ENCODE measurements at places on chromosomes 7 and 10.

GRCh38 chr10:127041552-127041951 lies 136.3 kb downstream of the DOCK1 start:
- DNase-seq: no peak

GRCh38 chr10:132544744-132545658 lies 7.4 kb downstream of the INPP5A start:
- DNase-seq: no peak

DNA sequence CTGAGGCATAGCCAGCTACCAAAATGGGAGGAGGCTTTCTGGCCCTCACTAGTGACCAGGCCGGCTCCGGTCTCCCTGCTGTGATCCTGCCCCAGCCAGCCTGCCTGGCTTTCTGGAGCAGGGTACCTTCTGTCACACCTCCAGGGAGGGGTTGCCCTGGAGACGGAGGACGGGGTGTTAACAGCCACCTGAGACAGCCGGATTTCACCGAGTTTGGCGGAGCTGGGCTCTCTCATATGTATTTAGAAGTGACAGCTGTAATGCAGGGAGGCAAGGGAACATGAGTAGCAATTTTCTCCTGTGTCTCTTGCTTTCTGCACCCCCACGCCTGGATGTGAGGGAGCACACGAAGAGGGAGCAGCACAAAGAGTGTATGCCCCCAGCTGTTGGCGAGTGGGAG lies 473.3 kb downstream of the PLXNA4 start:
- DNase-seq: no peak

- DNase-seq: no peak
These were observed 179.5 kb upstream of the YAE1 start for GRCh38 chr7:39386718-39387117.

DNA sequence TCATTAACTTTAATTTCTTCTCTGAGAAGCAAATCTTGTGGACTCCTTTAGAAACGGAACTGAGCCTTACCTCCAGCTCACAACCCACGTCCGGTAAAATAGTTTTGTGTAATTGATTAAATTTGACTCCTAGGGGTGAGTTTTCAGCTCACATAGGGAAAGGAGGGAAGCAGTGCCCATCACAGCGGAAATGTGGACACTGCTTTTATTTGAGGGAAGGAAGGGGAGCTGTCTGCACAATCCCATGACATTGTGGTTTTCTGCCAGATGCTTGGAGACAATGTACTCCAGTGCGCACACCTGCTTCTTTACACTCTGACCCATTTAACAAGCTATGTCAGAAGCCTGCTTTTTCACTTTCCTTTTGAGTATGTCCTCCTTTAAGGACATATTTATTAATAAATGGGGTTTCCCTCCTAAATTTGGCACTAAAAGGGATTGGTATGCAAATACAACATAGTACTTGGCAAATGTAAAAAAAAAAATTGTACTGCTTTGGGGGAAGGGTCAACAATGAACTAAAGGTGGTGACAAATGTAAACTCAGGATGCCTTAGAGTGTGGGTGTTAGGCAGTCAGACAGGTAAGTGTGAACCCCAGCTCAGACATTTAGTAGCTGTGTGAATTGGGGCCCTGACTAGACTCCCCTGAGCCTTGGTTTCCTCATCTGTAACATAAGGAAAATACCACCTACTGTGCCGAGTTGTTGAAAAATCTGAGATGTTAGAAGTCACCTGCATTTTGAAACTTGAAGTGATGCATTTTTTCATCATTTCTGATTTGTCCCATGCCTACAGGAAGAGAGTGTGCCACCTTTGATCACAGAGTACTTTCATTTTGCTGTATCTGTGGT lies 90.2 kb upstream of the KLF6 start:
- DNase-seq: no peak

GRCh38 chr7:6167587-6168476 lies 104.6 kb downstream of the CYTH3 start:
- no peak for DNase-seq

DNA sequence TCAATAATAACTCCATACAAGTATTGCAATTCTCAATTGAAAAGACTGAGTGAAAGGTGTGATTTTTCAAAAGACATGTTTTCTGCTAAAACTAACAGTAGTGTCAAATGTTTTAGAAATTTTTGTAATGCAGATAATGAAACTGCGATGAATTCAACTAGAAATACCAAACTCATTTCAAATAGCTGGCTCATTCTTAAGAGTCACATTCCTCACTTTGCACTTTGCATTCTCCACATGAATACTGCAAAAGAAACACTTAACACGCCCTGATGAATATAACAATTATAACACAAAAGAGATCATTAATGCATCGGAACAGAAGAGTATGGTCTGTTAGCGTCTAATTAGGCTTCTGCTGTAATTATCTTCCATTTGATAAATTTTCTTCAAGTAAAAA lies 15.5 kb upstream of the TSPAN12 start:
- no peak for DNase-seq

DNA sequence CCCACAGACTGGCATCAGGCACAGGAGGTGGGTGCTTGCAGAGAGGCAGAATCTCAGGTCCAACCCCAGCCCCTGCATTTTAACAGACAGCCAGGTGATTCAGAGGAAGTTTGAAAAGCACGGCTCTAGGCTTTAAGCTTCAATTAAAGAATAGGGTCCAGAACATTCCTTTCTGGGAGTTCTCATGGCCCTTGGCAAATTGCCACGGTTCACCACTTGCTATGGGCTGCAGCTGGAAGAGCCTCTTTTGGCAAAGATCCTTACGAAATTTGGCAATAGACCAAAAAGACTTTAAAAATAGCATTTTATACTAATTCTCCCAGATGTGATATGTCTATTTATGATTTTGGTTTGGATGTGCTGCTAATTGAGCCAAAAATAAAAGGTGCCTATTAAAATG lies 148.1 kb downstream of the ITGA8 start:
- DNase-seq: no peak

- no peak for DNase-seq
These were observed 154.1 kb upstream of the ZMIZ1 start for GRCh38 chr10:78914502-78915189.

GRCh38 chr10:17850501-17850900 lies 41.4 kb downstream of the MRC1 start:
- DNase-seq: no peak

DNA sequence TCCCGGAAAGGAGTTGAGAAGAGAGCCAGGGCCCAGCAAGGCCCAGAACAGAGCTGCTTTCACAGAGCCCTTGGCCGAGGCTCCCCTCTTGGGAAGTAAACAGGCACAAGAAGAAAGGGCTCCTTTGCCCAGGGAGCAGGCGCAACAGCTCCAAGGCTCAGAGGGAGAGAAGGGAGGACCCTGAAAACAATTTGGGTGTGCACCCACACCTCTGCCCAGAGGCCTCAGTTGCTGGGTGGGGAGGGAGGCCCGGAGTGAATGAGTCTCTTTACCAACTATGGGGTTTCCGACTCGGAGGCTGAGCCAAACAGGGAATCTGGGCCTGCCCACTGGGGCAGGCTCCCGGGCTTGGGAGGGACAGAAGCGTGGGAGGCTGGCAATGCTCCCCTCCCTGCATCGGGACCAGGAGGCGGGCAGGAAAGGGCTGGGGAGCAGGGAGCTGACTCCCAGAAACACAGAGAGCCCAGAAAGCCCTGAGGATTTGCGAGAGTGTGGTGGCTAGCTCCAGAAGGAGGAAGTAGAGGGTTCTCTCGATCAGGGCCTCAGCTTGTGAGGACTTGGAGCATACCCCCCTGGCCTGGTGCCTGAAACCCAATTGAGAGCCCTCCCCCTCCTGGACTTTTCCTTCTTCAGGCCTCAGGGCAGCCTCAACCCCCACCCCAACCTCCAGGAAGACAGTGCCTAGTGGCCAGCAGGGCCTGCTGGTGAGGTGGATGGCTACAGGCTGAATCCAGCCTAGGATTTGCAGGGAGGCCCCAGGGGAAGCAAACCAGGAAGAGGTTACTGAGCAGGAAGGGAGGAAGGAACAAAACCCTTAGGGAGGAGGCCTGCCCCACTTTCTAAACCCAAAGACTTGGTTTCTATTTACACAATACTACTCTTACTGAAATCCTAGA lies 6.2 kb downstream of the C10orf105 start:
- no peak for DNase-seq

DNA sequence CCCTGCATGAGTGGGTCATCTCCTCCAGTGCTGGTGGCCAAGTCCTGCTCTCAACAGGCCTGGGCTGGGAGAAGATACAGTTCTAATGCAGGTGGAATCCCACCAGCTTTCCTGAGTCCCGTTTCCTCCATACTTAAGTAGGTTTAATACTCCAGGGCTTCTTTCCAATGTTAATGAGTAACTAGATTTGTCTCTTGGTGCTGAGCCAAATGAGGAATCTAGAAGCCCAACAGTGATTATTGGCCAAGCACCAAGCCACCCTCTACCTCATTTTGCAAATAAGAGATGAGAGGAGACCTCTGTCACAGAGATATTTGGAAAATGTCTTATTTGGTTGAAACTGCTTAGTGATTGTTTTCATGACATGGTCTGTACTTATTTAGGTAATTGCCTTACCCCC lies 37.1 kb downstream of the STARD3NL start:
- no peak for DNase-seq

DNA sequence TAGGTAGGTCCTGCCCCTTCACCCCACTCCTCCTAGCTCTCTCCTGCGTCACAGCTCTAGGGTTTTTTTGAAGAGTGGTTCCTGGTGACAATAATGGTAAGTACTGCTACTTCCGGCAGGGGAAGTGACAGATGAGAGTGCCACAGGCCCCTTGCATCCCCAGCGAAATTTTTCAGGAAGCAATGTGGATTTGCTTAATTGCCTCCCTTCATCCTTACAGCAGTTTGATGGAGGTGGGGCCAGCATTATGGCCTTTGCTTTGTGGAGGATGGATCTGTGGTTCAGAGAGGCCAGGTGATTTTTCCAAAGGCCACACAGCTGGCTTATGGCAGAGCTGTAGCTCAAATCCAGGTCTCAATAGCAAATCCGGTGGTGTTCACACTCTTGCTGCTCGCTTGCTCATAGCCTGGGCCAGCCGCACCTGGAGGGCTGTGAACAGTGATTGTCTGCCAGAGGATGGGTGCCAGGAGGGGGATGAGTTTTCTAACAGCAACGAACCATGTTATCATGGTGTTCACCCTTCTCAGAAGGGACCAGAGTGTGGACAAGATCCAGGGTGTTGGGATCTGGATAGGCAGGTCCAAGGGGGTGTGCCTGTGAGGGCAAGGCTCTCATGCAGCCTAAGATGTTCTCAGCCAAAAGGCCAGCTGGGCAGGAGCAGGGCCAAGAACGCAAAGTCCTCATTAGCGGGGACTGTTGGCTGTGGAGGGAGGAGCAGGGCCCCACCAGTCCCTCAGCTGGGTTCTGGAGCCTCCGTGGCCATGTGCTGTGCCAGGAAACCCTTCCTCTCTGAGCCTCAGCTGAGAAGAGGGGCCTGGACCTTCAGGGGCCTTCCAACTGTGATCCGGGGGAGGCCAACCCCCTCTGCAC lies 89.0 kb downstream of the EMX2 start:
- no peak for DNase-seq

GRCh38 chr10:62183442-62183841 lies 85.2 kb downstream of the RTKN2 start:
- DNase-seq: no peak

- DNase-seq: no peak
These were observed at the start of gene MGAM2 for GRCh38 chr7:142111499-142111898. Gene MGAM2, plus strand, starts transcription at chr7:142111718. Its CDS starts 5,156 bp downstream, at chr7:142116874.

DNA sequence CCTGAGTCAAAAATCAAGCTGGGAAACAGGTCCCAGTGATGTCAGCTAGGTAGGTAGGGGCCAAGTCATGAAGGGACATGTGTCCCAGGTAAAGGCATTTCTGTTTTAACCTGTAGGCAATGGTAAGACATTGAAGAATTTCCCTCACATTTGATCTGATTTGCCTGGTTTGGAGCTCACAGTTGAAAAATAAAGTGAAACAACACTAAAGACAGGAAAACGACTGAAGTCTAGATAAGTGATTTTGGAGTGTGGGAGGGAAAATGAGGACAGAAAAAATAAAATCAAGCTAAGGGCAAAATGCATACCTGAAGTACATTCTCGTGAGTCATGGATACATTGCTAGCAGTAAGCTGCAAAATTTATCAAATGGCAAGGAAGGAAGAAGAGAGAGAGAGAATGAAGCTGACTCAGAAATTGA lies 169.9 kb downstream of the SKIDA1 start:
- no peak for DNase-seq

- no peak for DNase-seq
These were observed 868.9 kb upstream of the AUTS2 start for GRCh38 chr7:68729371-68729770.

- DNase-seq: no peak
These were observed 22.2 kb downstream of the PARD3 start for GRCh38 chr10:34792881-34793280.

DNA sequence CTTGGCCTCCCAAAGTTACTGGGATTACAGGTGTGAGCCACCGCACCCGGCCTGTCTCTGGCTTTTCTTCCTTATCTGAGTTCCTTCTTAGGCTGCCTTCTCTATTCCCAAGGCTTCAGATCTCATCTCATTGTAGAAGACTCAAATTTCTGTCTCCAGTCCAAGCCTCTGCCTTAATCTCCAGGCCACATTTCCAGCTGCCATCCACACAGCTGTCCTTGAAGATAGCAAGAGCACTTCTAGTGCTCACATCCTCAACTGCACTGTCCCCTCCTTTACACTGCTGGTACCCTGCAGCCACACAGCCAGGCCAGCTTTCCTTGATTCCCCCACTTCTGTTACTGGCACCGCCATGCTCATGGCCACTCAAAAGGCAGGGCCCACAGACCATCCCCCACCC lies 35.6 kb downstream of the POLL start:
- DNase-seq: no peak

DNA sequence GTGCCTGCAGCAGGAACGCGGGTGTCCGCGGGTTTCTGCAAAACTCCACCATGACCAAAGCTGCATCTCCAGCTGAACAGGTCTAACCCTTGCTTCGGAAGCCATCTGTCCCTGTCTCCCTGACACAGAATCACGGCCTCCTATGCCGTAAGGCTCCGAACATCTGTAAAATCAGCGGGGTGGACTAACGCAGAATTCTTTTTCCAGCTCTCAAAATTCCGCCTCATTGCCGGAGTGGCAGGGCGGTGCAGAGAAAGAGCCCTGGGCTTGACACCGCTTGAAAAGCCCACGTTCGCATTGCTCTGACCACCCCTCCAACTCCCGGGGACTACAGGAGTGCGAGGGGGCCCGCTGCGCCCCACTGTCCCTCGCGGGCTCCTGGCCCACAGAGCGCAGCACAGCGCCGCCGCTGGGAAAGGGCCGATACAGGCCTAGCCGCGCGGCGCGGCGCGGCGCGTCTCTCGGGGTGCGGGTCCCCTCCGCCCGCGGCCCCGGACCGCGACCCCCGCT lies 409 bp downstream of the DNMBP start:
- DNase-seq: peak; percentile 1

DNA sequence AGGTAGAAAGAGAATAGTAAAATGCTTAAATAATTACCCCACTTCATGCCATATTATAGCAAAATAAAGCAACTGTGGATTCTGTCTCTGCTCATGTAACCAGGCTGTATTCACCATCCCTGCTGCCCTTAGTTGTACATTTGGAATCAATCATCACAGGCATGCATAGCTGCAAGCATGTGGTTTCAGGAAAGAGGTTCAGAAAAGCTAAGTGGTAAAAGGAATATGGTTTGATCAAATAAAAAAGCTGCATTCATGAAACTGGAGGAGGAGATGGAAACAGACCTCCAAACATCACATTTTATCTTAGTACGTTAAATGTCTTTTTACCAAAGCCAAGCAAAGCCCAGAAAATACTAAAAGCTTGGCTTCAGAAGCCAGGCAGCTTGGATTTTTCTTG lies 81.3 kb downstream of the ADAM22 start:
- no peak for DNase-seq

Measured in stimulated activated CD8-positive, alpha-beta memory T cell treated with anti-CD3 and anti-CD28 coated beads, Interleukin-4, amount 100 ng/mL, for 1 hour (primary cell).